Heart left ventricle (tissue), 16 donors: ENCODE measurements at places on chromosomes 4 and X.

- no peak for DNase-seq
Measured at GRCh38 chr4:123606946-123607542, 210.4 kb downstream of the SPRY1 start.

DNA sequence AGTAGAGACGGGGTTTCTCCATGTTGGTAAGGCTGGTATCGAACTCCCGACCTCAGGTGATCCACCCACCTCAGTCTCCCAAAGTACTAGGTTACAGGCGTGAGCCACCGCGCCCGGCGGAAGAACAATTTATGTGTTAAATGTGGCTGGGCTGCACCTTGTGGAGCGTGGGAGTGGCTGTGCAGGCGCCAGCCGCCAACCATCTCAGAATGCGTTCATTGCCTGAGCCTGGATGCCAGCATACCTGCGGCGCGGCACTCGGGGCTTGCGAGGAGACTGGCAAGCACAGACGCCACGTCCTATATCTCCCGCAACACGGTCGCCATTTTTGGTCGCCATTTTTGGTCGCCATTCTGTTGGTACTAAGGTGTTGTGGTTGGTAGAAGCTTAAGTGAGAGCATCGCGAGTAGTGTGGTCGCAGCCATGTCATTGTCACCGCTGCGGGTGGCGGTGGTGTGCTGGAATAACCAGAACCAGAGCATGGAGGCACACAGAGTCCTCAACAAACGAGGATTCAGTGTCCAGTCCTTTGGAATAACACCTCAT lies 193.6 kb upstream of the HTR2C start:
- DNase-seq: no peak

DNA sequence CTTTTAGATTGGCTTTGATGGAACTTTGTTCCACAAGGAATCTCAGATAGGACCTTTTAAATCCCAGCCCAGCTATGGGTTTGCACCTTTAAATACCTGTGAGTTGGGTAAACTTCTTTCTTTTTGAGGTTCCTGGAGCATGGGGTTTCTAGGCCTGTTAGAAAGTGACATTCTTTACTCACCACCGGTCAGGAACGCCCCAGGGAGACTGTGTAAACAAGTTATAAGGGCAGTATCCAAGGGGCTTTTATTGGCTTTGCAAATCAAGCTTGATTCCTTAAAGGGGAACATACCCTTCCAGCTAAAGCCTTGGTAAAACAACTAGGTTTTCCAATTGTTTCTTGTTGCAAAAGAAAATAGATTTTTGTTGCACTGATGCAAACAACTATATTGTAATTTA lies 93.4 kb downstream of the TENT5D start:
- DNase-seq: no peak

DNA sequence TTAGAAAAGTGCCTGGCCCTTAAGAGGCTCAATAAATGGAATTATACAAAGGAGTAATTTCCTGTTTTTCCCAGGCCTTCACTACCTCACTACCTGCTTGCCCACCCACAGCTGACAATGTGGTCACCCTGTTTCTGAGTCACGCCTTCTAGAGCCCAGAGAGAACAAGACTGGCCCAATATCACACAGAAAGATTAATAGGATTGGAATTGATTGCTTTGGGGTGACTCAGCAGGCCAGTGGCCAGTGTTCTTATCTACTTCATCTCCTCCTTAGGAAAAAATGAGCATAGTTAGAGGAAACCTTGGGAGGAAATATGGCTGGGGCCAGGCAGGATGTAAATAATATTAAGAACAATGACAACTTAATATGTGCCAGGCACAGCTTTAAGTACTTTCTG lies 4.5 kb upstream of the FGF16 start:
- no peak for DNase-seq

DNA sequence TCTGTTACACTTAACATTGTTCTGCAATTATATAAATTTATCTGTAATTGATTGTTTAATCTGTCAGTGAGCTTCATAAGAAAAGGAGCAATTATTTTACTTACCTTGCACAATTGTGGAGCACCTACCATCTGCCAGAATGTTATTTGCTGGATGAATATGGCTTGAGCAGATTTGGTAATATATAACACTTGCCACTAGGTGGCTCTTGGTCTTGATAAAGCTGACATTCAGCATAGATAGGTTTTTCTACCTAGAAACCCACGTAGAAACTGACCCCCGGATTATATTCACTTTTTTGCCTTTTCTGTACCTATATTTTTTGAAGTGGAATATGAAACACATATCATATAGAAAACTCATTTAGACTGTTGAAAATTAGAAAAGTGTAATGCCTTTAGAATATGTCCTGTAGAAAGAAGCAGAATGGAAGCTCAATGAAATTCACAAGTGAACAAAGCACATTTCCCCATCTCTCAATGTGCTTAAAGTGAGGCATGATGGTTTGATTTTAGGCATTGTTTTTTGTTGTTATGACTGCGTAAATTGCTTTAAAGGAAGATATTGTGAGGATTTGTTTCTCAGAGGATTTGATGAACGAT lies 9.5 kb downstream of the RBPJ start:
- no peak for DNase-seq

GRCh38 chr4:45346816-45347435 lies 620.6 kb upstream of the GNPDA2 start:
- DNase-seq: no peak

DNA sequence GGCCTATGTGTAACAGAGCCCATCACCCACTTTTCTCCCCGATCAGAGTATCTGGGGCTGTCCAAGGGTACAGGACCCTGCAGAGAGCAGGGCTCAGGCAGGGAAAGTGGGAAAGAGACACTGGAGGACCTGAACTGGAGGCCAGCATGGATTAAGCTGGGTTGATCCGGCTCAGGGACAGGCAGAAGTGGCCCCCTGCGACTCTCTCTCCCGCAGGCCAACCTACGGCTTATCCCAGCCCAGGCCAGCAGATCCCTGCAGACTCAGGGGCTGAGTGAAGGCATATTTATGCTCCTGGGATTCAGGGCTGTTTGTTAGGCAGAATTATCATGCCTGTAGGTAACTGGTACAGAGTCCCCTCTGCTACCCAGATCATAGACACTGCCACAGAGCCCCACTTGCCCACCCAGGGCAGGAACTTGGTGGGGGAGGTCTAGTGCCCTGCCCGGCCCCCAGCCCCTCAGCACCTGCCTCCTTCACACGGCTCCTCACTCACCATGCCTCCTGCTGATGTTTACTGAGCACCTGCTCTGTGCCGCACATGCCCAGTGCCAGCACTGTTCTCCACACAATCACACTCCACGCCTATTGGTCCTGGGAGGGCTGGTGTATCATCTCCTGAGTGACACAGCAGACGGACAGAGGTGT lies 87.3 kb downstream of the ADRA2C start:
- no peak for DNase-seq

DNA sequence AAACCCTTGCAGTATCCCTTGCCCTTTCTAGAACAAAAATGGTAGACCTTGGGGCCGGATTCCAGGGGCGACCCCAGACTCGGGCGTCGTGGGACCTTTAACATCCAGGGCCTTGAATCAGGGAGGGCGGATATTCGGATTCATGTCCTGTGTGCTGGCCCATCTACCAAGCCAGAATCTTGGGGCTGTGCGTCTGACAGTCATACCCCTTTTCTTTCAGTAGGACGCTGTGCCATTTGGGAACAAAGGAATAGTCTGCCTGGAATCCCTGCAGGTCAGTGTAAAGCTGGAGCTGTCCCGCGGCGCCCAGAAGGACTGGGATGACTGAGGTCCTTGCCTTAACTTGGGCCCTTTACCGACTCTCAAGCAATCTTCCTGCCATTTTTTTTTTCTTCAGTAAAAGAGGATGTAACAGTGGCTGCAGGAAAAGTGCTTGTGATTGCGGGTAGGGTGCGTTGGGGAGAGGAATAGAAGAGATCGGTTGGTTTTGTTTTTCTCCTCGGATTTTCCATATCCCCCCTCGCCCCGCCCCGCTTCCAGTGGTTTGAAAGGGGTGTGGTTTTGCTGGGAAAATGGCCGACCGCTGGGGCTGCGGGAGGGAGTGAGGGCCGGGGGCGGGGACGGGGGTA lies 518 bp downstream of the ARMCX1 start:
- peak; percentile 67 for DNase-seq

GRCh38 chrX:116596010-116596409 lies 133.2 kb upstream of the CT83 start:
- no peak for DNase-seq

GRCh38 chr4:141543706-141544105 lies 92.7 kb upstream of the IL15 start:
- DNase-seq: no peak

GRCh38 chr4:179563741-179564140 lies 2121.5 kb upstream of the AGA start:
- DNase-seq: no peak

GRCh38 chr4:31645236-31645635 lies 925.1 kb downstream of the PCDH7 start:
- no peak for DNase-seq

GRCh38 chrX:18649498-18649951 lies 22.4 kb downstream of the RS1 start:
- DNase-seq: no peak
